ENCODE measurements at places on chromosomes 2 and 18.
A peak's percentile ranks its signal among the peaks of the same experiment; 100 is the strongest.

DNA sequence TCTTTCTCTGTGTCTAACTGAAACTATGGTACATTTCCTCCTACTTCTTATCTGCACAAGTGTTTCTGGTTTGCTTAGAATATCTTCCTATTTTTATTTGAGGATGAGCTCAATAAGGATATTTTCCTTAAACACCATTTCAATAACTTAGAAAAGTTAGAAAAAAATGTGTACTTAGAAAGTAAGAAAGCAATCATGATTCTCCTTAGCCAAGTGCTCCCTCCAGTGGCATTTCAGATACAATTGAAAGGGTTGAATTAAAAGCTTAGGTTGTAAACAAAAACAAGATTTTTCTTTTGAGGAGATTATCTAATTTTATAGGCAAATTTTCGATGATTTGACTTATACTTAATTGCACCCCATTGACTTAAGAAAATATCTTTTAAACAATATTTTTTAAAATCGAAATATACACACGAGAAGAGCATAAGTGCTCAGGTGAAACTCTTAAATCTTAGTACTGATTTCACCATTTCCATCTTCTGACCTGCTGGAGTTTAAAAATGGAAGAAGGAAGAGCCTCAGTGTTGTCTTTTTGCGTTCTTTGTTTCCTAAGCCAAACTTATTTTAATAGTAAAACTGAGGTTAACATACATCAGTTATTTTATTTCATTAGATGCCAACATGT, 26.9 kb downstream of the C18orf63 start:
- DNase-seq = peak; percentile 82

DNA sequence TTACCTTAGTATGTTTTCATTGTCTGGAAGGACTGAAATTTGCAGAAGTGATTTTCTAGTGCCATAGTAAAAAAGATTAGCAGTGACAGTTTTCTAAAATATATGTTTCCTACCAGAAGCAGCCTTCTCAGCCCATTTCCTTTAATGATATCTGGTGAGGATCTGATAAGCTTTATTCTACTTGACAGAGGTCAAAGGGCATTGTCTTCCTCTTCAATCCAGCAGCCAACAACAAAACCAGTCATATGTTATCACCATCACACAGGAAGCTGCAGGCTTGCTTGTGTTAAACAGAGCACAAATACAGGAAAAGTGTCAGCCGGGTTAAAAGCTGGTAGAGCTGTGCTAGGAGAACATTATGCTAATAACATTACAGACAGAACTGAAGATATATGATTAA, 35.6 kb upstream of the ZSWIM2 start:
- peak; percentile 99 for DNase-seq

GRCh38 chr2:170512266-170512665, 202.9 kb upstream of the SP5 start:
- no peak for DNase-seq

GRCh38 chr2:234172066-234172465, 121.6 kb downstream of the SPP2 start:
- DNase-seq = no peak

- DNase-seq = no peak
Observed at GRCh38 chr2:215727507-215728503, 285.5 kb downstream of the MREG start.

- DNase-seq = no peak
Observed at GRCh38 chr18:79631096-79631507, 48.5 kb upstream of the CTDP1 start.

- no peak for DNase-seq
Observed at GRCh38 chr2:202700075-202700901, 65.5 kb downstream of the FAM117B start.

DNA sequence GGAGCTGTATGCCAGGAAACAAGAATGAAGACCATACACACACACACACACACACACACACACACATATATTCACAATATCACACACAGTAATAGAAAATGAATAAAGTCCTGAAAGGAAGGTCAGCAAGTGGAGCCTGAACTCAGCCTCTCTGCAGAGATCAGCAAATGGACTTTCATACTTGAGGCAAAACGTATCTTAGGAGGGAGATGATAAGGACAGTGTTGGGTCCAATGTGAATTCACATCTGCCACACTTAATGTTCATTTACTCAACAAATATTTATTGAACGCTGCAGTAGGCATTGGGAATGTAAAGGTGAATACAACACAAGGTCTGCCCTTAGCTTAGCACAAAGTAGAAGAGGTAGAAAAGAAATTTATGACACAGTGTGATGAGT, 2.7 kb upstream of the MTLN start:
- DNase-seq = no peak

DNA sequence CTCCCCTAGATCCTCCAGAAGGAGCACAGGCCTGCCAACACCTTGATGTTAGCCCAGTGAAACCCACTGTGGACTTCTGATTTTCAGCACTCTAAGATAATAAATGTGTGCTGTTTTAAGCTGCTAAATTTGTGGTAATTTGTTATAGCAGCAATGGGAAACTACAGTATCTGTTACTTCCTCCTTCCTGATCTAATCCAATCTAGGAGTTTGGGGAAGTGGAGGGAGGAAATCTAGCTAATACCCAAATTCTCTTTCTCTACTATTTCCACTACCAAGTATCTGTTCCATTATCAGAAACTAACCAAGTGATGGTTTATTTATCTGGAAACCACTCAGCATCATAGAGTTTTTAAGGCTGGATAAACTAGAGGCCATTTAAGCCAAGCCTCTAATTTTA, 64.9 kb downstream of the AFF3 start:
- DNase-seq = no peak

- no peak for DNase-seq
Observed at GRCh38 chr2:113157897-113158753, 15.6 kb upstream of the PSD4 start.

DNA sequence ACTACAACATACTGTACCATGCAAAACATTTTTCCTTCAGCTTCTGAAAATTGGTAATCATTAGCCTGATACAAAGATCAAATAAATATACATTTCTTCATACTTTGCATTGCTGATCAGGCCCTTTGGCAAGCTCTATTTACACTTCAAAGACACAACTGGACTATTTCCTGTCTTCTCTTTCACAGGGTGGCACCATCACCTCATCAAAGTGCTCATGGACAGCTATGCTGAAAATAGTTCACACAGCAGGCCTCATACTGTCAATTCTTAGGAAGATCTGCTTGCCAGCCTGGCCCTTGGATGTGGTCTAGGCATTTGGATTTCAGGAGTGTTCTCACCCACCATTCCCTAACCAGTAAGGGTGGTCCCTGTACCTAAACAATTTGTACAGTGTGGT, 33.9 kb downstream of the FBXO15 start:
- no peak for DNase-seq

DNA sequence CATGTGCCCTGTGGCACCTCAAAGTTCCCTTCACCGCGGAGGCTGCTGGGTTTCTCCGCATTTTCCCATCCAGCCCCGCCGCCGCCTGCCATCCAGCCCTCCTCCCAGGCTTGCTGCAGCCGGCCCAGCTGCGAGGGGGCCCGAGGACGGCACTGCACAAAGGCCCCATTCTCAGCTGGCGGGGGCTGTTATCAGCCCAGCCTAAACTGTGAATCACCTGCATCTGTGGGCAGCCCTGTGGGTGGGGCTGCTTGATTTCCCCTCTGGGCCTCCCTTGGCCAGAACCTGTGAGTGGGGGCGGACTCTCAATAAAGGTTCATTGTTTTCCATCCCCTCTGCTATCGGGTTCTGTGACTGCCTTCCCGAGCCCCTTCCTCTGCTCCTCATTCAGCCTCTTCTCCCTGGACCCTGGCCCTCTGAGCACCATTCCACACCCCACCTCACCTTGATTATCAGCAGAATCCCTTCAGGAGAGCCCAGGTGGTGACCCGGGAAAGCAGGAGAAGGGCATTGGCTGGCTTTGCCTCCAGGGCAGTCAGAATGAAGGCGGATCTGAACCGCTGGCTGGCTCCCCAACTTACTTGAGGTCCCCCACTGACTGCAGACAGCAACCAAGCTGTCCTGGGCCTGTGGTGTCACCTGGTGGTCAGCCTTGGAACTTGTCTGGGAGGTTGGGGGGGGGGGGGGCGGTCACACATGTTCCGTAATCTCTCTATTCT, 204.5 kb downstream of the ZFP36L2 start:
- no peak for DNase-seq

DNA sequence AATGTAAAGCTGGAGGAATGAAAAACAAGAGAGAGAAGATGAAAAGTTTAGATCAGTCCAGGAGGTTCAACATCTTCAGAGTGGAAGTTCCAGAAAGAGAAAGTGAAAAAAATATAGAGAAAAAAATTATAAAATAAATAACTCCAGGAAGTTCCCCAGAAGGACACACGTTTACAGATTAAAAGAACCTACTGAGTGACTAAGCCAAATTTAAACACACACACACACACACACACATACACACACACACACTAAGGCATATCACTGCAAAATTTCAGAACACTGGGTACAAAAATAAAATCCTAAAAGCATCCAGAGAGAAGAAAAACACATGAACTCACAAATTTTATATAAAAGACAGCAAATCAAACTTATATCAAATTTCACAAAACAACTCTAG, 85.9 kb upstream of the PMAIP1 start:
- DNase-seq = no peak

DNA sequence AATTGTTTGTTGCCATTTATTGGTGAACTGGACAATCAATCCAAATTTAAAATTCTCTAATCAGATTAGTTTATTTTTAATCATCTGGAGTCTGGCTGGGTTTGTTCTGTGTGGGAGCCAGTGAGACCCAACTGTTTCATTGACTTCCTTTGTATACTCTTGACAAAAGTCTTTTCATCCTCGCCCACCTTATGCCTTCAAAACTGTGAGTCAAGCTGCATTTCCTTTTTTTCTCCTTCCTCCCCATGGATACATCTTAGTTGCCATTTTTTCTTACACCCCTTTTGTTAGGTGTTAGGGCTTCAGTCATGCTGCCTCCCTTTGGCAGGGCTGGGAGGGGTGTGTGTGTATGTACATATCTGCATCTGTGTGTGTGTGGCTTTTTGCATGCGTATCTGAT, 117.6 kb downstream of the PRKCE start:
- no peak for DNase-seq

DNA sequence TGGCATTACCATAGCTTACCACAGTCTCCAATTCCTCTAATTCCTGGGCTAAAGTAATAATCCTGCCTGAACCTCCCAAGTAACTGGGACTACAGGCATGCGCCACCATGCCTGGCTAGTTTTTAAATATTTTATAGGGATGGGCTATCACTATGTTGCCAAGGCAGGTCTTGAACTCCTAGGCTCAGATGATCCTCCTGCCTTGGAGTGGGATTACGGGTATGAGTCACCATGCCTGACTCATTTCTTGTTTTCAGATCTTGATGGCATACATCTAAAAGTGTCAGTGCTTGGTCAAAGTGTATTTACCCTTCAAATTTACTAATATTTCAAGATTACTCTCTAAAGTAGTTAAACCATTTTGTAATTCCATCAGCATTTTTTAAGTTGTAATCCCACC, 9.4 kb upstream of the SOCS6 start:
- DNase-seq = no peak

DNA sequence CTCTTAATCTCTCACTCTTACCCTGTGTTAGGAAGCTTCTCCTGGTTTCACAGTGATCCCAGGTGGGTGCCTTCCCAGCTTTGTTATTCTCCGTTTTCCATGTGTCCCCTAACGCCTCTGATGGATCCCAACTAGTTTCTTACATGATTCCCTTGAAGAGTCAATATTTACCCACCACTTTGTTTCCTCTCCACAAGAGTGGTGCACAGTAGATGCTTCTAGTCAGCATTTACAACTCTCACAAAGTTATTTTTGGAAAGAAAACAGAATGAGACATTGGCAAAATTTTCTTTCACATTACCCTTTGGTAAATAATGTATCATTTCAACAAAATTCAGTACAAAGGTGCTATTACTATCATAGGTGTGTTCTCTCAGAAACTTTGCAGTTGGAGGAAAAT, 1611.1 kb upstream of the ZEB2 start:
- DNase-seq = no peak
